K562 (cell line): ENCODE measurements at places on chromosomes 6 and 20. TPM values are rescaled to one million over a fixed set of nuclear protein-coding genes. Genes with fewer than 3 reads are reported as not detected.
A peak's percentile ranks its signal among the peaks of the same experiment; 100 is the strongest.

Gene ABHD16B
- not detected in 2 replicates for total RNA-seq

Gene FRMD1
- total RNA-seq = not detected in 2 replicates

Gene MRAP2
- 7.4 and 8.7 TPM in 2 replicates for total RNA-seq

Gene SLC18B1
- 33.2 and 37.5 TPM in 2 replicates for total RNA-seq

Gene C20orf202
- total RNA-seq = 0.11 TPM in 1 of 2 replicates, not detected in the other

Gene HRH3
- total RNA-seq = not detected in 2 replicates

Gene ALDH8A1
- 0.16 and 0.18 TPM in 2 replicates for total RNA-seq

Gene TCF21
- total RNA-seq = not detected in 2 replicates

Gene CCND3
- 196 and 204 TPM in 2 replicates for total RNA-seq

DNA sequence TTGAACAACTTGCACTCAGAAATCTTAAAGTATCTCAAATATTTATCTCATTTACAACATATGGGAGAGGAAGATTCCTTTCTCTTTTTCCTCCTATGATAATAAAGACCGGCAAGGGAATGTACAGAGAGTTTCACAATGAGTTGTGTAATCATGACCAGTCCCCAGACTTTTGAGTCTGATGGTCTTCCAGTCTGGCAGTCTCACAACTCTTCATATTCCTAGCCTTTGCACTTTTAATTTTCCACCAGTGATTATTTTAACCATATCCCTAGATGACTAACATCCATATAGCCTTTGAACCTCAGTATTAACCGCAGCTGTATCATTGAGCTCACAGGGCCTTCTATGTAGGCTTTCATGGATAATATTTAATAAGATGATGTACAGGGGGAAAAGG lies 278.5 kb downstream of the KHDC1L start:
- H3K36me3 ChIP-seq = no peaks in the 10 kb centered on the region
- H3K4me1 ChIP-seq = no peaks in the 10 kb centered on the region
- no peak overlapping the region for H3K4me3 ChIP-seq

DNA sequence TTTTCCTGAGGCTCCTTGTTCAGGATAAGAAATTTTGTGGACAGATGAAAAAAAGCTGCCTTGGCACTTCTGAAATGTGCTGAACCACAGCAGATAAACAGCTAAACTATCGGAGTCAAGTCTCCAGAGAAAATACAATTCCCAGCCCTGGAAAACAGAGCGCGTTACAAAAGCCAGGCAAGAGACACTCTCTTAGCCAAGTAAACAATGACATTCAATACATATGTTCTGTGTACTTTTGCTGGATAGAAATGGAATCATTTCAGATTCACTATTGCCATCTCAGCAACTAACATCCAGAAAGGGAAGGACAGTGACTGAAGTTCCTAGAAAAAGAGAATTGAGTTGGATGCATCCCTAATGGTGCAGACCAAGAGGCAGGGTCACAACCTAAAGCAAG lies 196.8 kb upstream of the NRSN1 start:
- no peaks in the 10 kb centered on the region for H3K4me1 ChIP-seq
- H3K27ac ChIP-seq = no peak overlapping the region
- no peaks in the 10 kb centered on the region for H3K27me3 ChIP-seq
- H3K4me3 ChIP-seq = no peak overlapping the region
- no peak for DNase-seq

DNA sequence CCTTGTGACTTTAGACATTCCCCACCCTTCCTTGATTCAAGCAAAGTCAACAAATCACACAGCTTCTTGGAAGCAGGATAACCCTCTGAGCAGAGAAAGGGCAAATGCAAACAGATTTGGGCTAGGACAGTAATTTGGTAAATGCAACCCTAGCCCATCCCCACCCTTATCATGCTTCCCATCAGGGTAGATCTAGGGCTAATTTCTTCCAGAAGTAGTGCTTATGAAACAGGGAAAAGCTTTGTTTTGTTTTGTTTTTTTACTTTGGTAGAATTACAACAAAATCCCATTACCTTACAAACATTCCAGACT lies 525.1 kb upstream of the NOX3 start:
- no peak overlapping the region for H3K27ac ChIP-seq
- no peaks in the 10 kb centered on the region for H3K4me1 ChIP-seq
- no peaks in the 10 kb centered on the region for H3K36me3 ChIP-seq
- H3K27me3 ChIP-seq = no peaks in the 10 kb centered on the region
- no peak for DNase-seq
- H3K4me3 ChIP-seq = no peak overlapping the region

DNA sequence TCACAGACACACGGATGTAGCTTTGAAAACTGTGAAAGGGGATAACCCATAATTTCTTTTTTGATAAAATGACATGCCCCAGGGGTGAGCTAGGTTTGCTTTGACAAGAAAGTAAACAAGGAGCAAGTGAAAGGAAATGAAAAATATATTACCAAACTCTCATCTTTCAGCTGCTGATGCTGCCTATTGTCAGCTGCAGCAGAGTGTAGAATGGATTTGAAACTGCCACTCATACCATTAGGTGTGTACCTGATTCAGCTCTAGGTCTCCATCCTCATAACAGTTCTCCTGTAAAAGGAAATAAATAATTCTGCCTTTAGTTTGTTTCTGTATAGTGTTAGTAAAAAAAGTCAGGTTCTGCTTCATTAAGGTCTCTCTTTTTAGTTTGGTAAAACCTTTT lies 415.1 kb upstream of the MARCKS start:
- no peak for DNase-seq
- H3K4me1 ChIP-seq = no peaks in the 10 kb centered on the region
- H3K36me3 ChIP-seq = no peaks in the 10 kb centered on the region

DNA sequence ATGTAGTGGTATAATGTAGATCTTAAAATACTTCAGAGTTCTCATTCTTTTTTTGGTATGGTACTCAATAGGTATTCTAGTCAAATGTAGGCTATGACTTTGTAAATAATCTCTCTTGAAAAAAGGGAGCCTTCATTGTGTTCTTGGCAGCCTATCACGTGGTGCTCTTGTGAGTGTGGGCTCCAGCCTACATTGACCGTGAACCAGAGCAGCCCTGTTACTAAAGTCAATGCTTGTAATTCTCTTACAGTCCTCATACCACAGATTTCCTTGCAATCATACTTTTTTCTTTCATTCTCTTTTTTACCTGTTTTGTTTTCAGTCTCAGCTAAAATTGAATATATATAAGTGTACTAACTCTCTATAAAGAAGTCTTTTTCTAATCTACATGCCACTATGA lies 31.1 kb downstream of the ARID1B start:
- no peak overlapping the region for H3K4me3 ChIP-seq
- no peaks in the 10 kb centered on the region for H3K27me3 ChIP-seq
- DNase-seq = no peak
- no peaks in the 10 kb centered on the region for H3K36me3 ChIP-seq
- H3K27ac ChIP-seq = no peak overlapping the region

GRCh38 chr6:35165630-35166071 lies 24.5 kb upstream of the TCP11 start:
- H3K27me3 ChIP-seq = peaks cover 25% of the 10 kb centered on the region; the same call in 2 of the 3 replicates
- no peaks in the 10 kb centered on the region for H3K36me3 ChIP-seq
- no peaks in the 10 kb centered on the region for H3K4me1 ChIP-seq
- no peak overlapping the region for H3K4me3 ChIP-seq
- no peak for DNase-seq

GRCh38 chr20:24785141-24786110 lies 163.6 kb upstream of the CST7 start:
- H3K27me3 ChIP-seq = no peaks in the 10 kb centered on the region
- H3K27ac ChIP-seq = no peak overlapping the region
- H3K4me3 ChIP-seq = no peak overlapping the region
- no peaks in the 10 kb centered on the region for H3K36me3 ChIP-seq

DNA sequence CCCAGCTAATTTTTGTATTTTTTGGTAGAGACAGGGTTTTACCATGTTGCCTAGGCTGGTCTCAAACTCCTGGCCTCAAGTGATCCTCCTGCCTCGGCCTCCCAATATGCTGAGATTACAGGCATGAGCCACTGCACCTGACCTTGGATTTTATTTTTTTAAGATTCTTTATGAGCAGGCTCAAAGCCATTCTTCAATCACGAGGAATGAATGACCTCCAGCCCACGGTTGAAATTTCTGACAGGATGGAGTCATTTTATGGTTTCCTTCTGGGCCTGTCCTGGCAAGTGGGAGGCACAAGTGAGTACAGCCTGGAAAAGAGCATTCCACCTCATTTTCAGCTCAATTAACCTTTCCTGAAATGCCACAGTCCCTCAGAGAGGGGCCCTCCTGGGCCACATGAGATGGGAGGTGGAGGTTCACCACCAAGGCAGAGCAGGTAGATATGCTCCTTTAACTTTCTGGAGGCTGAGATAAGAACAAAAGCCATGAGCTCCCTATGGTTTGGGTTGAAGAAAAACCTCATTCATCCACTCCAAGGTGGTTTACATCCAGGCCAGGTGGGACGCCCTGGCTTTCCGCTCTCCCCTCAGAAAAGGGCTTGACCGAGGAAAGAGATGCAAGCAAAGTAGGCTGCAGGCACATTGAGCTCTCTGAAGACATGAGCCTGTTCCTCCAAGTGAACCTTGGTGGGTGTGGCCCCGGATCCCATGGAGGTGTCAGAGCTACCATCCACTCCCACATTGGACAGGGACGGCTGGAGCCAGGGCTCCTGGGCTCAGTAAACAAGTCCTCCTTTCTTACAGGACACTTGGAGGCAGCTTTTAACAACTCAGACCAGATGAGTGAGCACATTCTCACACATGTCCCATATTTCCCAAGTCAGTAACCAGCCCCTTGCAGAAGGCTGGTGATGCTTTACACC lies 208.5 kb upstream of the SSTR4 start:
- peak; percentile 17 for DNase-seq
- no peaks in the 10 kb centered on the region for H3K36me3 ChIP-seq
- H3K27ac ChIP-seq = no peak overlapping the region; the same call in 2 of the 3 replicates
- no peak overlapping the region for H3K4me3 ChIP-seq
- no peaks in the 10 kb centered on the region for H3K27me3 ChIP-seq

DNA sequence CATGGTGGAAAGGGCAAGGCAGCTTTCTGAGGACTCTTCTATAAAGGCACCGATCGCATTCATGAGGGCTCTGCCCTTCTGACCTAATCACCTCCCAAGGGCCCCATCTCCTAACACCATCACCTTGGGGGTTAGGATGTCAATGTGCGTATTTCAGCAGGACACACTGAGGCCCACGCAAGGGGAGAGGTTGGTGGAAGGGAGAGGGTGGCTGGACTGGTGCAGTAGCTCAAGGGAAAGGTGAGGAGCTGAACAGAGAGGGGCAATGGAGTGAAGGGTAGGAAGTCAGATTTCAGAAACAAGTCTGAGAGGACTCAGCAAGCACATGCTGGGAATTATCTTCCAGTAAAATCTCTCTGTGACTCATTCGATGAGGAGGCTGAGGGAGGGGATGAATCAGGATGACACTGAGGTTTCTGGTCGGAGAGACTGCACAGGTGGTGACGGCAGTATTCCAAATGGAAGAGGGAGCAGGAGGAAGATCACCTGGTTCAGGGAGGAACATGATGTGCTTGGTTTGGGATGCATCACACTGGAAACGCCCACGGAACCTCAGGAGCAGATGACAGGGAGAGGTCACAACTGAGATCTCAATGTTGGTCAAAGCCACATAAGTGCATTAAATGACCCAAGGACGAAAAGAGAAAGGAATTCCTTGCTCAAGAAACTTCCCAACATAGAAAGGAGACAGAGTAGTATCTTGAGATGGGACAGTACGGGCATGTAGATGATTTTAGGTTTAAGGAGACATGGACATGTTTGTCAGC lies 67.1 kb downstream of the TFAP2A start:
- H3K4me3 ChIP-seq = no peak overlapping the region
- peak; percentile 81 for DNase-seq
- H3K36me3 ChIP-seq = no peaks in the 10 kb centered on the region
- peak overlapping the region; percentile 65; the same call in 2 of the 3 replicates for H3K27ac ChIP-seq
- peaks cover 10% of the 10 kb centered on the region for H3K4me1 ChIP-seq

GRCh38 chr6:9732056-9732455 lies 682.8 kb downstream of the TFAP2A start:
- no peak overlapping the region for H3K27ac ChIP-seq
- no peaks in the 10 kb centered on the region for H3K27me3 ChIP-seq
- H3K4me3 ChIP-seq = no peak overlapping the region
- H3K36me3 ChIP-seq = no peaks in the 10 kb centered on the region

DNA sequence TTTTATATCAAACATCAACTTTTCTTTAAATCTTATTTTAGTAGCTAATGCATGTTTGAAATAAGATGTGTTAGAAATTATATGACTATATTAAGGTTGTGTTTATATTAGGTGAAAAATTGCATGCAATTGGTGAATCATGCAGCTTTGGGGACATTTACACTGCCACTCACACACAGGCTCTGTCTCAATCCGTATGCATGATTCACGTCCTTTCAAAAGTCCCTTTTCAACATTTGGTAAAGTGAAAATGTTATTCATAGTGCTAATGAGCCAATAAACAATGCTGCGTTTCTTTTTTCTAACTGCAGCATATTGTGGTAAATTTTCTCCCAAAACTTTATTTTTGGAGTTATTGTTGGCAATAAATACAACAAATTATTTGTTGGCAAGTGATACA lies 198.0 kb downstream of the FUT9 start:
- H3K36me3 ChIP-seq = no peaks in the 10 kb centered on the region
- no peaks in the 10 kb centered on the region for H3K4me1 ChIP-seq
- no peak overlapping the region for H3K27ac ChIP-seq
- no peak for DNase-seq
- no peak overlapping the region for H3K4me3 ChIP-seq

DNA sequence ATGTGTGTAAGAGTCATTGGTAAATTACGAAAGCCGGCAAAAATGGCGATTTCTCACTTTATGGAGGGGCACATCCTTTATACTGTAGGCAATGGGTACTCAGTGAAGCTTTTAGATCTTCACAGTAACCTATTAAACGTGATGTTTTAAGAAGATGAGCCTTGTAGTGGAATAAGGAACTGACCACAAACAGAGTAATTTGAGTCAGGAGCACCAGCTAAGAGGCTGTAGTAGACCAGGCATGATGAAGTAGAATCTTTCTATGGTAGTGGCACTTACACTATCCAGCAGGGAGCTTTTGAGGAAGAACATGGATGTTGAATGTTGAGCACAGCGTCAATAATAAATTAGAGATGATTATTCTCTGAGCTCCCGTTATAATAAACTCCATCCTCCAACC lies 65.9 kb downstream of the HIVEP2 start:
- H3K4me3 ChIP-seq = no peak overlapping the region
- no peak overlapping the region for H3K27ac ChIP-seq
- H3K27me3 ChIP-seq = peaks cover 8% of the 10 kb centered on the region; the same call in 1 of the 2 replicates
- H3K36me3 ChIP-seq = no peaks in the 10 kb centered on the region
- no peak for DNase-seq

DNA sequence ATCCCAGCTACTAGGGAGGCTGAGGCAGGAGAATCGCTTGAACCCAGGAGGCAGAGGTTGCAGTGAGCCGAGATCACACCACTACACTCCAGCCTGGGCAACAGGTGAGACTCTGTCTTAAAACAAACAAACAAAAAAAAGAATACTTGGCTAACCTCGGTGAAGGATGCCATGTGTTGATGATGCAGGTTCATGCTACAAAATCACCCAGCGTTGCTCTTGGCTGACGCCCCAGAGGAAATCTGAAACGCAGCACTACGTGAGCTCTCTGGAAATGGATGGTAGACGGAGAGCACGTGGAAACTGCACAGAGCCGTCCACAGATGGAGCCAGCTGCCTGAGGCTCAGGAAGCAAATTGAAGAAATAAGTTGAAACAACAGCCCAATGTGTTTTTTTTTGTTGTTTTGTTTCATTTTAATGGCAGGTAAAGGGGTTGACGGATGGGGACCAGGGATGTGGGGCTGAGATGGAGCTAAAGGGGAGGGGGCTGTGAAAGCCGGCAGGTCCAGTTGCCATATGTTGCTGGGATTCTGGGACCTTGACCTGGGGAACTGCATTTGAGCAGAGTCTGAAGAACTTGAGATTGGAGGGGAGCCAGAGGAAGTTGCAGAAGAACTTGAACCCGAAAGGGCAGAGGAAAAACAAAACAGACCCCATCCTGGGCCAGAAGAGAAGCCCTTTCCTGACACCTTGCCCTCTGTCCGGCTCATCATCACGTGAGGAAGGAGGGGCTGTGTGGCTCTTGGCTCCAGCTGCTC lies 12.8 kb upstream of the MANBAL start:
- no peaks in the 10 kb centered on the region; the same call in 1 of the 2 replicates for H3K4me1 ChIP-seq
- H3K36me3 ChIP-seq = no peaks in the 10 kb centered on the region
- no peak overlapping the region for H3K4me3 ChIP-seq
- no peak for DNase-seq
- H3K27ac ChIP-seq = no peak overlapping the region
